ENCODE measurements at places on chromosomes 3 and 15.

- no peak for DNase-seq
These were observed 9.7 kb upstream of the SHF start for GRCh38 chr15:45197512-45197911.

GRCh38 chr3:16808393-16809107 is 76.2 kb upstream of the PLCL2 start:
- no peak for DNase-seq

GRCh38 chr3:145578471-145578870 is 582.5 kb downstream of the PLOD2 start:
- no peak for DNase-seq

- peak; percentile 58 for DNase-seq
These were observed 378 bp upstream of the FEM1B start for GRCh38 chr15:68277131-68277602.

GRCh38 chr15:65338823-65339222 is 34.3 kb downstream of the RNU5B-1 start:
- no peak for DNase-seq

GRCh38 chr15:32098033-32098432 is 67.7 kb downstream of the CHRNA7 start:
- no peak for DNase-seq

DNA sequence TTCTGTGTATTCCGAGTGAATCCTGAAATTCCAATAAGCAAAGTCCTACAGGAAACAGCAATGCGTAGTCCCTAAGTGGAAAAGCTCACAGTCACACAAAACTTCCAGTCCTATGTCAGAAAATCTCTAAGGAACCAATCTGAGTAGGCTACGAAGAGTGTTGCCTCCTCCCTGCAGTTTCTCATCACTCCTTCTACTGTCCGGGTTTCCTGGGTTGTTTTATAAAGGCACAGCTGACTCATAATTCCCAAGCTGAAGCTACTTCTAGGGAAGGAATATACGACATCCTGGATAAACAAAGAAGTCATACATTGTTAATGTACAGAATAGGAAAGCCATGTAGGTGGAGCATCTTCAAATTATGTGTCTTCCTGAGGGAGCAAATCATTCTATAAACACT is 65.7 kb upstream of the RGMA start:
- DNase-seq = no peak

DNA sequence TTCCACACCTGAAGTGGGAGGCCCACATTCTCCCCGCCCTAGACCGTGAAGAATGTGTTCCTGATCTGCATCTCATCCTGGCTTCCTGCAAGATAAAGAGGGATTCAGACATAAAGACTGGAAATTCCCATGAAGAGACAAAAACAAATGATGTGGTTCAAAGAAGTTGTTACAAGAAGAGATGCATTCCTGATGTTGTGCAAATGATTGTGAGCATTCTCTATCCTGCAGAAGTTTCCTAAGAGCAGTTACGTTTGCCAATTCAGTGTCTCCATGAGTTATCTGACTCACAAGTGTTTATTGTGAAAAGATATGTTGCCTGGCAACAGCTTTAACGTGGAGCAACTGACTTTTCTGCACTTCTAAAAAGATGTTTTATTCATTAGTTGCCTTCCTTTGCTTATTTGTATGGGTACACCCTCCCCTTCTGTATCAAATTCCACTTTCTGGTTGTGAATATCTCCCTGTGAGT is 107.8 kb downstream of the ZIC4 start:
- peak; percentile 25 for DNase-seq

DNA sequence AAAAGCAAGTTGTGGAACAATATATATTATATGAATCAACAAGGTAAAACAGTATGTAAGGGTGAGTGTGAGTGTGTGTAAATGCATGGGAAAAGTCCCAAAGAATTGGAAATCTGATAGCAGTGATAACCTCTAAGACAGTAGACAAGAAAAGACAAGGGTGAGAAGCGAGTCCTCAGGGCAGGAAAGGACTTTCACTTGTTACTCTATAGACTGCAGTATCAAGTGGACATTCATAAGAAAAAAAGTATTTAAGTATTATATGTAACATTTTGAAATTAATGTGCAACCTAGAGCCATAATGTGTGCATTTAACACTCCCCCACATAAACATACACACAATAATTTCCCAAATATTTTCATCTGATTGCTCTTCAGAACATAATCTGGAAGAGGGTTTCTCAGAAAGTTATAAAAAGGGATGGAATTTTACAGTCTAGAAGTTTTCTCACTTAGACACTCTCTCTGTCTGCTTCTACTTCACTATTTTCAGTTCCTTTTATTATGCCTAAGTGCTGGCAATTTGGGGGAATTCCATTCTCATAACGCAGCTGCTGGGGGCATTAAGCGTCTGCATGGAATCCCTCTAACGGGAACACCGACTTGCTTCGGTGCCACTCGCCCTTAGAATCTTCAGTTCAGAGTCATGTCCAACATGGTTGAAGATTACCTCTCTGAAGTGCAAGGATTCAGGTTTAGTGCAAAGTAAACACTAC is 50.0 kb upstream of the CDIN1 start:
- no peak for DNase-seq

DNA sequence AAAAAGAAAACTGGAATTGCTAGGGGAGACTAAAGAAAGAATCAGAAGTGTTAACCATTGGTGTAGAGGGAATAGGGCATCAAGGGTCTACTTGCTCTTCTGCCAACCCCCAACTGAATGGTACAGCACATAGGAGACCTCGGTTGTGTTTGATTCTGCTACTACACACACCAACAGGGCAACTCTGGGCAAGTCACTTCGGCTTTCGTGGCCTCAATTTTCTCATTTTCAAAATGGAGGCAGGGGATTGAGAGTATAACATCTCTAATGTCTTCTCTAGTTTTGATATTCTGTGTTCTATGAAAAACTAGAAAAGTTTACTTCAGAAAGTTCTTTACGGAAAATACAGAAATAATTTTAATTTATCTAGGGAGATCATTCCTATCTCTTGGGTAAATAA is 120.3 kb upstream of the PHLDB2 start:
- DNase-seq = no peak

- DNase-seq = no peak
These were observed 715.3 kb downstream of the NR2F2 start for GRCh38 chr15:97045666-97046421.

GRCh38 chr15:41125931-41126642 is 10.0 kb upstream of the INO80 start:
- DNase-seq = no peak

DNA sequence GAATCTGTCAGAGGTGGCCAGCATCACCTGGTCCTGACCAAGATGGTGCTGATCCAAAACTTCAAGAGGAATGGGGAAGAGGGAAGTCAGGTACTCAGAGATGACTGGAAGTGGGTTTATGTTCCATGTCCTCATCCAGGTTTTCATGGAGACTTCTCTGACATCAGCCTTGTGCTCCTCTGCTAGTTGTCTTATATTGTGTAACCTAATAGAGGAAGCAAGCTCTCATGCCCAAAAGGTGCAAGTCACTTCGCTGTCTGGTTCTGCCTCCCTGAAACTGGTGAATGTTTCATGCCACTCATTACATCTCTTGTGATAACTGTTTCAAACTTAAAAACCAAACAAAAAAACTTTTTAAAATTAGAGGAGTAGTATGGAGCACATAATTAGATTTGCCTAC is 127.2 kb upstream of the MANF start:
- DNase-seq = no peak

- DNase-seq = no peak
These were observed 36.9 kb downstream of the GPR171 start for GRCh38 chr3:151166161-151166560.

- DNase-seq = no peak
These were observed 984 bp downstream of the PLSCR4 start for GRCh38 chr3:146249921-146250320.

DNA sequence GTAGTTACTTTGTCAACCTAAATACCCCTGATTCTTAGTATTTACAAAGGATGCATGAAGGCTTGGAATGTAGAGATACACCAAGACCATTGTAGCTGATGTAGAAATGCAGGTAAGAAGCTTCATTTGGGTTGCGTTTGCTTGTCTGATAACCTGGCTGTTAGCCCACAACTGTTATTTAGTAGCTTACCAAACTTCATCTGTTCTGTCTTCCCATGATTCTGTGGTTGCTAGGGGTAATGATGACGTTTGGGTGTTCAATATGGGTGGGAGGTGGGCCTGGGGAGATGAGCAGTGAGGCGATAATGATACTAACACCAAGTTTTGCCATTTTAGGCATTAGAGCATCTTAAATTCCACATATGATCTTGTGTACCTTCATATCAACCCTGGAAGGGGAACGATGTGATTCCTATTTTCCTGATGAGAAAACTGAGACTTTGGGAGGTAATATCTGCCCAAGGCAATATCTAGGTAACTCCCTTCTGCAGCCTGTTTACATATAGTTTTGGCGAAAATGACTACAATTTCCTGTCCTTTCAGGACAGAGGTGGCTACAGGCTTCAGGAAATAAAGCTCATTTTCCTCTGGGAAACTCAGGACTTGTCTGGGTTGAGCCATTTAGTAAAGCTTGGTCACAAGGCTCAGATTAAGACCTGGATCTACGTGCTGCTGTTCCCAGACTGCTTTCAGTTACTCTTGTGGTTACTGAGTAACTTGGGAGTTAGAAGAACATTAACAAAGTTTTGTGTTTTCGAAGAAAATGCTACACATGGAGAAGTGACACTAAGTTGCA is 26.8 kb downstream of the FNDC3B start:
- DNase-seq = peak; percentile 92

DNA sequence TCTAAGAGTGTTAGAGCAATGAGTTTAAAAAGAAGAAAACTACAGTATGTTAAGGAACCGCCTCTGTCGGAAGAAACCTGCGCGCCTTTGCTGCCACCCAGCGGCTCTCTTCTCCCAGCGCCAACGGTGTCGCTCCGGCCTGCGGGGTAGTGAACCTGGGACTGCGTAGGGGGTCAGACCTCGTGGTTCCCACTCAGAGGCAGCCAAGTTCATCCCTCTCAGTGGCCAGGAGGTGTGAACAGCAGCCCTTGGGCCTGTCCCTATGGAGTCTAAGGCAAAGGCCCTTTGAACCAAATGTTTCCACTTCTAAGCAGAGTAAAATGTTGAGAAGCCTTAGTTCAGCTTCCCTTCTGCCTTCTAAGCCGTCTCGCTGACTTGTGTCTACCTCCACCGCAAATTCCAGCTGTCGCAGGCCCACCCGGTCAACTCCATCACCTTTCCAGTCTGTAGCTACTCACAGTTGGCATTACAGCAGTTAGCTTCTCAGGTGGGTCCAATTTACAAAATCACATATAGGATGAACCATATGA is 980 bp upstream of the RAB27A start:
- DNase-seq = peak; percentile 83

- DNase-seq = no peak
These were observed 119.3 kb downstream of the LRRK1 start for GRCh38 chr15:101038327-101039003.

GRCh38 chr3:177119829-177120228 is 77.5 kb downstream of the TBL1XR1 start:
- no peak for DNase-seq

- DNase-seq = no peak
These were observed 581.3 kb downstream of the UNC13C start for GRCh38 chr15:54559405-54560069.

GRCh38 chr3:26628915-26629314 is 6.3 kb downstream of the LRRC3B start:
- no peak for DNase-seq

GRCh38 chr3:4809922-4810321 is 169.3 kb upstream of the BHLHE40 start:
- DNase-seq = peak; percentile 77

- DNase-seq = no peak
These were observed 296.0 kb downstream of the NAALADL2 start for GRCh38 chr3:175155172-175155571.

DNA sequence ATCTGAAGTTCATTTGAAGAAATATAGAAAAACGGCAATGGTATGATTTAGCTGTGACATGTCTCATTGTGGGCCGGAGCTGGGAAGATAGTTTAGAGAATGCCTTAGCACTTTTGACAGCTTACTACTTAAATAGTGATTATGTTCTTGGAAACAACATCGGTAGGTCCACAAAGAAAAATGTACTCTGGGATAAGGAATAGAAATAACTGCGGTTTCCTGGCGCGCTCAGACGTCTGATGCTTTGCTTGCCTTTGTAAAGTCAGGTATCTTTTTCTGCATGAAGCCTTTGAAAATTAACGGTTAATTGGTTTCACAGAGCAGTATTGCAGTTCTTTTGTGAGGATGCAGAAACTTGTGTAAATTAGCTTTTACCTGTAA is 1.4 kb downstream of the USP3 start:
- DNase-seq = no peak

GRCh38 chr3:18761530-18761929 is 336.4 kb upstream of the SATB1 start:
- no peak for DNase-seq

GRCh38 chr15:99438691-99439523 is 126.9 kb upstream of the MEF2A start:
- no peak for DNase-seq

- no peak for DNase-seq
These were observed 9.9 kb downstream of the CCRL2 start for GRCh38 chr3:46416811-46417510.

DNA sequence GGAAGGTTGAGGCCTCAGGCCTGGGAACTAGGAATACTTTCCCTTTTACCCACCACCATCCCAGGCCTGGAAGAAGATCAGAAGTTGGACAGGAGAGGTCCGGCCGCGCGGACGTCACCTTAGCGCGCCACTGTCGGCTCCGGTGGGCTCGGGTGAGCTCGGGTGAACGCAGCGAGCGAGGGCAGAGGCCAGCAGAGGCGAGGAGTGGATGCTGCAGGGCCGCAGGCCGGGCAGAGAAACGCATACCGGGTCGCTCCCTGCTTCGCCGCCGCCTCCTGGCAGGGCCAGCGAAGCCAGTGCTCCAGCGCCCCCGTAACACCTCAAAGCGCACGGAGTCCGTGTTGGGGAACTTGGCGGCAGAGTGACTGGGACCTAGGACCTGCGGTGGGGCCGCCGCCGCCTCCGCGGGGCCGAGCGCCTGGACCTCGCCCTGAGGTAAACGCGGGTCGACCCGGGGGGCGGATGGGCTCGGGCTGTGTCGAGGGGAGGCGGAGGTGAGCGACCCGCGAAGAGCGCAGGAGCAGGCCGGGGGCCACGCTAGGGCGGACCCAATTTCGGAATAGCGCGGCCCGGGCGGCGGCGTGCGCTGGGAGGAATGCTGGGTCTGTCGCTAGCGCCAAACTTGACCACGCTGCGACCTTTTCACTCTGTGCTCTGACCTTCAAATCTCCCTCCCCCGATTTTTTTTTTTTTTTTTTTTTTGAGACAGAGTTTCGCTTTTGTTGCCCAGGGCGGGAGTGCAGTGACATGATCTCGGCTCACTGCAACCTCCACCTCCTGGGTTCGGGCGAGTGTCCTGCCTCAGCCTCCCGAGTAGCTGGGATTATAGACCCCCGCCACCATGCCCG is 1.6 kb downstream of the CYP11A1 start:
- peak; percentile 43 for DNase-seq

- peak; percentile 64 for DNase-seq
These were observed 1.6 kb downstream of the NR2F2 start for GRCh38 chr15:96331945-96332636.

- no peak for DNase-seq
These were observed 50.0 kb downstream of the MB21D2 start for GRCh38 chr3:192867645-192868044.

DNA sequence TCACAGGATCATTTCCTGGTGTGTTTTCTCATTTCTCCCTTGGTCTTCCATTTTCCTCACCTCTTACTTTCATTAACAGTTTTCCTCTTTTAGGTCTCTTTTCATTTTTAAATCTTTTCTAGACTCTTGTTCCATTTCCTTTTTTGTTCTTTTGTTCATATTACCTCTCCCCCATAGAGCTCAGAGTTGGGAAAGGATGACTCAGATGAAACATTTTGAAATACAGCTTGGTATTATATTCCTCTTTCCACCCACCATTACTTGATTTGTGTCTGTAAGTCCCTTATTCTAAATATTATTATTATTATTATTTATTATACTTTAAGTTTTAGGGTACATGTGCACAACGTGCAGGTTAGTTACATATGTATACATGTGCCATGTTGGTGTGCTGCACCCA is 153.1 kb downstream of the VGLL3 start:
- no peak for DNase-seq
